ENCODE measurements at places on chromosomes 7 and 10.

DNA sequence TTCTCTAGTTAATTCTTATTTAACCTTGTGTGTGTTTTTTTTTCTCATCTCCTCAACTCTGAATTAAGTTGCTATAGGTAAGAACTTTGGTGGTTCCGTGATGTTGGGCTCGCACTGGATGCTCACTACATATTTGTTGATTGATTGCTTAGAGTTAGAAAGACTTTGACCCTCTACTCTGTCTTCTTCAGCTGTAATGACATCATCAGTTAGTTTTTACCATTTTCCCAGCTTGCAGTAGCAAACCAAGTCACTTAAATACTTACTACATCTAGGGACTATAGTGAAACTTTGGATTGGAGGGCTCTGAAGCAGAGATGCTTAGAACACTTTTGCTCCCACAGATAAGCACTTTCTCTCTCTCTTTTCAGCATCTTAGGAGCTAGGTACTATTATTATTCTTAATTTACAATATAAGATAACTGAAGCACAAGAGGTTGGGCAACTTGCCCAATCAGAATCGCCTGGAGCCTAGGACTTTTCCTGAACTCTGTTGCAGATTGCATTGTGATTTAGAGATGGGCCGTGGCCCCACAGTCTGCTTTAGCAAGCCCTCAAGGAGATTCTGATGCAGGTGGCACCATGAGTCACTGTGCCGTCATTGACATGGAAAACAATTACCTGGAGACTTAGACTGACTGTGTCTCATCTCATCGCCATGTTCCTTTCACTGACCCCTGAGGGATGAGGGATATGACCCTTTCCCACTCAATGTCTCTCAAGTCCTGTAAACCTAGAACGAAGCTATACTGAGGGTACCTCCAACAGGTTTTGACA, 471.9 kb upstream of the PODXL start:
- no peak for DNase-seq

GRCh38 chr10:51894771-51895578, 195.6 kb upstream of the CSTF2T start:
- DNase-seq = no peak

DNA sequence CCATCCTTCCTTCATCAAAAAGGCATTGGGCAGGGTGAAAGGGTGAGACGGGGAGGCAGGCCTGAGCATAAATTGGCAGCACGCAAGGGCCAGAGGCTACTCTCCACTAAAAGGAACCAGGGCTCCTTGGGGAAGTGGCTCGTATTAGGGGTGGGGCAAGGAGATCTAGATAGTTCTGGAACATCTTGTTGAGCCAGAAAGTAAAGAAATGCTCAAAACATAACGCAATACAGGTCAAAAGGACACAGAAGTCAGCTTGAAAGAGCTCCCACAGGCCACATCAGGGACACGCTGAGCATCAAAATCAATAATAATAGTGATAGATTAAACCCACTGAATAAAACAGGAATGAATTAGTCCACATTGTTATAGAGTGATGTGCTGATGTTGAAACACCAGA, 203.1 kb downstream of the ELMO1 start:
- DNase-seq = no peak

- no peak for DNase-seq
These were observed 44.9 kb downstream of the IL6 start for GRCh38 chr7:22771872-22772228.

DNA sequence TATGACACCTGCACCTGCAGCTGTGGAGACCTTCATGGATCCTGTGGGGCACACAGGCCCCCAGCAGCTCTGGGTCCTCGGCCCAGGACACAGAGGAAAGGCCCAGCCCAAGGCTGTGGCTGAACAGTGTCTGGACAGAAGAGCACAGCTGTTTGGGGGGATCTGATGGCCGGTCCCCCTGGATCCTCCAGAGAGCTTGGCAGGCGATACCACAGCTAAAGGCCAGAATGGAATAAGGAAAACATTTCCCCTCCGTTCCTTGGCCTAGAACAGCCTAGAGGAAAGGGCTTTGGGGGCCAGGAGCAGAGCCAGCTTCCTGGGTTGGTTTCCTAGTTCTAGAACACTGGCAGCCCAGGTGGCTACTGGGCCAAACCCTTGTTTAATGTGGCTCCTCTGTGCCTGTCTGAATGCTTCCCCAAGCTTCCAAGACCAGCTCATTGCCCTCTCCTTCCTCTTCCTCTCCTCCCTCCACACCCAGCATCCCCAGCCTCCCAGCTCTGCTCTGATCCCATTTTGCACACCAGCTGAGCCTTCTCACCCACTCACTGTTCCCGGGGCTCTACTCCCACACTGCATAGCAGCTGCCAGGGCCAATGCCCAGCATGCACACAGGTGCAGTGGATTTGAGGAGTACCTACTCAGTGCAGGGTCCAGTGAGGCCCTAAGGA, 46.9 kb downstream of the GPAM start:
- DNase-seq = no peak

GRCh38 chr10:124704428-124705380, 39.5 kb downstream of the FAM53B start:
- DNase-seq = no peak

GRCh38 chr7:42105554-42106358, 131.3 kb downstream of the GLI3 start:
- no peak for DNase-seq

GRCh38 chr7:128937271-128937646, 468 bp upstream of the IRF5 start:
- DNase-seq = no peak

DNA sequence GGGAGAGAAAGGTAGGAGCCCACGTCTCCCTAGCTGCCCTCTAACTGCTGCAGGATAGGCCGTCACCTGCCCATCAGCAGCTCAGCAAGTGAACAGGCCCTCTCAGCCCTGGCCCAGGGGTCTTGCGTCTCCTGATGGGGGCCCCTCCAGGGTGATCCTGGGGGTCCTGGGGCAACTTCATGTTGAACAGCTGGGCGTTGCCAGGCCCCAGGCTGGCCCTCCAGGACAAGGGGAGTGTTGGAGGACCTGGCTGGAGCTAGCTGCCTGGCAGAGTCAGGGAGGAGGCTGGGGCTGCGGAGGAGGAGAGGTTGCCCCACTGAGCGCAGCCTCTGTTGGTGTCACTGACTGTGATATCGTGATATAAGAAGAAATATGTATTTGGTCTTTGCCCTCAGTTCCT, 34.7 kb downstream of the SPOCK2 start:
- no peak for DNase-seq

GRCh38 chr10:21807180-21807579, 196.3 kb downstream of the DNAJC1 start:
- DNase-seq = no peak

DNA sequence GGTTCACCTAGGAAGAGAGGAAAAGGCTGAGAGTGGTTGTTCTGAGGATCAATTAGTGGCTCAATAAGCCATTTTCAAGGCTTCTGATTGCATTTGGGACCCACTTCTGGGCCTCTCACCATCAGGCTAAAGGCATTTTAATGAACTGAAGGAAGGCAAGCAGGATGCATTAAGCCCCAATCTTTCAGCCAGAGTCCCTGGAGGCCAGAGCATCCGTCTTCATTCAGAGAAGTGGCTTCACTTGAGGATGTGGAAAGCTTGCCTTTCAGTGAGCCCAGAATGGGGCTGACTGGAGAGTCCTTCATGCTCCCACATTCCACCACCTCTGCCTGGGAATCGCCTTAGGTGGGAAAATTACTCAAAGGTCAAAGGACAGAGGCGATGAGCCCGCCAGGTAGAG, 41.8 kb downstream of the COL17A1 start:
- no peak for DNase-seq

DNA sequence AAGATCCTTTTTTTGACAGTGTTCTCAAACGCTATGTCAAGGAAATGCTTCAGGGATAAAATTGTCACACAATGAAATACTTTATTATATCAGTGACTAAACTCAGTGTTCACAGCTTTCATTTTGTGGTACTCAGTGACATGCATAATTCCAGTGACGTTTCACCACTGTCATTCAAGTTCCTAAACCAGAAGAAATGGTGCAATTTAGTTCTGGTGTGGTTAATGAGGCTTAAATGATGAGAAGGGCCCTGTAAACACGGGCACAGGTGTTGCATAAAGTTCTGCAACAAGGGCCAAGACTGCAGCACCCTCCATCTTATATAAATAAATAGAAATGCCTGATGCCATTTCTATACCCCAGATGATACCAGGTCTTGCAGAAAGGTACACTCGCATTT, 1247.1 kb downstream of the GATA3 start:
- DNase-seq = no peak

GRCh38 chr10:67662415-67662814, 33.6 kb downstream of the CTNNA3 start:
- no peak for DNase-seq

DNA sequence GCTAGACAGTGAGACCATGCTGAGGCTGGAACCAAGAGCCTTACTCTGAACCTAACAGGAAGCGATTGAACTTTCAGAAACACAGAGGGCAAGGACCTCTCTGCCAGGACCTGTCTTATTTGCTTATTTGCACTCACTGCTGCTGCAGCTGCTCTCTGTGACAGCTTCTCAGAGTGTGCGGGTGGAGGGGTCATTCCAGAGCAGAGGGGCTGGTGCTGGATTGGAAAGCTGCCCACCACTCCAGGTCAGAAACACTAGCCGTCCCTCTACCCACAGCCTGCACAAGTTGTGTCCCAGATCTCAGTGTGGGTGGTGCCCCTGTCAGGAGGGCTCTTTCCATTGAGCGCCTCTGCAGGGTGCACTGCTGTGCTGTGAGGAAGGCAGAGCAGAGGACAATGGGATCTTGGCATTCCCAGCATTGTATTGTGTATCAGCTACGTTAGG, 126.2 kb downstream of the CCNY start:
- no peak for DNase-seq

- no peak for DNase-seq
These were observed 109.6 kb upstream of the FAM3C start for GRCh38 chr7:121505540-121506182.

- DNase-seq = no peak
These were observed 1172.3 kb upstream of the SORCS1 start for GRCh38 chr10:108336836-108337235.

GRCh38 chr10:35540296-35541164, 64.6 kb upstream of the GJD4 start:
- no peak for DNase-seq

DNA sequence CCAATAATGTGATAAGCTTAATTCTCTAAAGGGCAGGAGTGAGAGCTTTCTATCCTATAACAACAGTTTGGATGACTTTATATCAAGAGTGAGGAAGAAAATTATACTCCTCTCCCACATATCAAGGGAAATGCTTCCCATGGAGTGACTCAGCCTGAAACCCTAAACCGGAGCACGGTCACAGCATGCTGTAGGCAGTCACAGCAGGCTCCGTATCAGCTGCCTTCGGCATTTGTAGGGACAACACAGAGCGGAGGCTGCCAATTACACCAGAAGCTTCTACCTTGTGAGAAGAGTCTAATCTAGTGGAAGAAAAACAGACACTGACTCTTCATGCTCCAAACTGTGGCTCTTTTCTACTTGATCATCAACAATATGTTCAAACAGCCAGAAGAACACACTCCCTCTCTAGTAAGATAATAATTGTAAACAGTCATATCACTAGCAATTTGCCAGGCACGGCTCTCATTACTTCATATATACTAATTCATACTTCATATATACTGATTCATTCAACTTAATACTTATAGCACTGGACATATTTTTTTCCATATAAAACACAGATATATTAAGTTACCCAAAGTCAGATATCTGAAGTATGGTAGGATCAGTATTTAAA, 65.9 kb downstream of the DGKB start:
- DNase-seq = no peak

DNA sequence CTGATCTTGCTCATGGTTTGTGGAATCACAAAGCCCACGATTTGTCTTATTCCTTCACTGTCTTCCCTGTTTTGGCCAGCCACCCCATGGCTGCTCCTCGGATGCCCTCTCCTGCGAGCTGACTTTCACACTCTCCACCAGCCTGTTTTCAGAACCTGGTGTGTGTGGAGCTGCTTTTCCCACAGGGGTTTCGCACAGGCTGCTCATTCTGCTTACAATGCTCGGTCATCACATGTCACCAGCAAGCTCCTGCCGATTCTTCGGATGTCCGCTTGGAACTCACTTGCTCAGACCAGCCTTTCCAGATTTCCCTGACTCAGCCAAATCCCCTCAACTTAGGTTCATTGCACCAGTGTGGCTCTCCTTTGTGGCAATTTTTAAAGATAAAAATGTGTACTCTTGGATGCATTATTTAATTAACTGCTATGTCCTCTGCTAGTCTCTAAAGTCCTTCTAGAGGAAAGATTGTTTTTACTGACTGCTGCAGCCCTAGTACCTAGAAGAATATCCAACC, 1018.6 kb upstream of the LRRTM3 start:
- DNase-seq = no peak

DNA sequence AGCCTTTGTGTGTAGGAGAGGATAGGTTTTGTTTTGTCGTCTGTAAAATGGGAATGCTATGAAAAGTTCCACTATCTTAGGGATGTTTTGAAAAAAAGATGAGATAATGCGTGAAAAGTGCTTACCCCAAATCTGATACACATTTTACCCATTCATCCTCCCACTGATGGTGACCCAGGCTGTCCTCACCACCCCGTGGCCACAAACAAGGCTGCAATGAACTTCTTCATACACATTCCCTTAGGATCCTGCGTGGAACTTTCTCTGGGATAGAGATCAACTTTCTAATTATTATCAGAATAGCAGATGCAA, 399 bp upstream of the OGDHL start:
- DNase-seq = no peak

DNA sequence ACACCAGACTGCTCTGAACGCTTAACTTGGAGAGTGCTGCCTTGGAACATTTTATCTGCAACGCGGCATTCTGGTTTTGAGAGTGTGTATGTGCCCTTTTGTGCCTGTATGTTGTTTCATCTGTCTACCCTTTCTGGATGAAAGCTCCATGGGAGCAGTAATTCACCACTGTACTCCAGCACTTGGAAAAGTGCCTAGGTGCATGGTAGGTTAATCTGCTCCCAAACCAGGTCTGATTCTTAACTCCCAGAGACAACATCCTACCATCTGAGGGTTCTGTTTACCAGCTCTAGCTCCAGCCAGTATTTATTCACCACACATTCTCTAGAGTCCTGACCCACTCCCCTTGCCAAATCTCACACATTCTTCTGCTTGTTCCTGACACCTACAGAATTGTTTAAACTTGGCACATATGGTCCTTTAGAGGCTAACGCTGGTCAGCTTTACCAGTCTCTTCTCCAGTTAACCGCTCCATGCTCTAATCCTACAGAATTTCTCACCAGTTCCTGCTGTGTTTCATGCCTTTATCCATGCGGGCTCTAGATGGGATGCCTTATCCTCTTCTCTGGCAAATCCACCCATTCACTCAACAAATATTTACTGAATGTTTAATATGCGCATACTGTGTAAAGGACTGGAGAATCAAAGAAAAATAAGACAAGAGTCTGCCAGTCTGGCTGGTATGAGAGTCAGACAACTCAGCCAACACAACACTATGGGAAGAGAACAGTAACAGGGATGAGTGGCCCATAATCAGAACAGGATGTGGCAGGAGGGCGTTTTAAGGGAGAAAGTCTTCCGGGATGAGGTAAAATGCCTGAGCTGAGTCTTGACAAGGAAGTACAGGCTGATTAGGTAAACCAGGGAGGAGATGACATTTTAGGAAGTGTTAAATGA, 46.3 kb downstream of the MTPN start:
- DNase-seq = no peak
